ENCODE measurements at places on chromosomes 16 and 17.

- no peak for DNase-seq
Measured at GRCh38 chr17:20033415-20033814, 24.3 kb downstream of the SPECC1 start.

- DNase-seq = peak; percentile 47
Measured at GRCh38 chr16:69890114-69890891, 60.8 kb upstream of the CLEC18A start.

GRCh38 chr16:15510992-15511391, 76.6 kb downstream of the BMERB1 start:
- DNase-seq = no peak

DNA sequence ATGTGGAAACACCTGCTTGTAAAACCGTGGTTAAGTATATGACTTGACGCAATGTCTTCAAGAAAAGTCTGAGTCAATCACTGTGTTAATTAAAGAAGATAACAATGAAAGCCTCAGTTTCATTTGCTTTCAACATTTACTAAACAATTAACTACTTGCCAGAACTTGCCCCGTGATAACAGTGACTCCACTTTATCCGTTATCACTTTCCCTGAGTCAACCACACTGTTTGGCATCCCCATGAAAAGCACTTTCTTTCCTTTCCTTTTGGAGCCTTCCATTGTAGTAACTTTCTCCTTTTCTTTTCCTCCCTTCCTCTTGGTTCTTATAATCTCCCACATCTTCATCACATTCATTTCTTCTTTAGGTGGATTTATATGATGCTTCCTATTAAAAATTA, 435.1 kb upstream of the GOT2 start:
- DNase-seq = no peak

DNA sequence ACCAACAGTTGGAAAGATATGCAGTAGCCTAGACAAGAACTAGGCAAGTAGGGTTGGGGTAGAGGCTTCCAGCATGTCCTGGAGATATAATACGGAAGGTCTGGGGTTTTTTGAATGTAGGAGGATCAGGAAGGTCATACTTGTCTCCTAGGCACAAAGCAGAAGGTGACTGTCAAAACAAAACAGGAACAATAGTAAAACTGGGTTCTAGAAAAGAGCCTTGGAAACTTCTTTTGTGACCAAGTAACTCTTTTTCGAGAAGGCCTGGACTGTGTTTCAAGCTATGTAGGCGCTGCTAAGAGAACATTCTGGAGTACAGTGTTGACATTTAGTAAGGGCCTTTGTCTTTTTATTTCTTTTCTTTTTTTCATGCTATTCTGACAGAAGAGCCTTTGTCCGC, 26.9 kb upstream of the TENT4B start:
- DNase-seq = no peak

GRCh38 chr16:80012586-80012985, 412.0 kb upstream of the MAF start:
- DNase-seq = no peak

- peak; percentile 67 for DNase-seq
Measured at GRCh38 chr17:80270836-80271235, 10.2 kb downstream of the RNF213 start.

GRCh38 chr17:72423718-72424117, 302.9 kb downstream of the SOX9 start:
- no peak for DNase-seq

DNA sequence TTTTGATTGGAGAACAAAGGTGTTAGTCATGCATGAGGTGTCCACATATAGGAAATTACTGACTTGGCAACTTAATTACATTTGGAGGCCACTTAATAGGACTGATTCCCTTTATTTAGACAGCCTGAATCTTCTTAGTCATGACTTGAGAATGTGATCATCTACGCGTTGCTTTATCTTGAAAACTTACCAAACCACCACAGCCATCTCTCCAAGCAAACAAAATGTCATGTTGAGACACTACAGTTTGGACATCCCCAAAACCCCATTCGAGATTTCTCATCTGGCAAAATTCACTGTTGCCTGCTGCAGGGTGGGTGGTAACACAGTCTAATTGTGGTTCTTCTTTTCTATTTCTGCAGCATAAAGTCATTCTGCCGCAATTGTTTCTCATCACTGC, 176.5 kb upstream of the CDH5 start:
- peak; percentile 1 for DNase-seq

- no peak for DNase-seq
Measured at GRCh38 chr16:73275448-73275847, 227.5 kb upstream of the ZFHX3 start.

- no peak for DNase-seq
Measured at GRCh38 chr17:78390241-78391050, 12.0 kb downstream of the PGS1 start.

- DNase-seq = no peak
Measured at GRCh38 chr17:35117984-35118383, 1.7 kb downstream of the RAD51D start.

GRCh38 chr16:71499775-71500364, 10.7 kb upstream of the ZNF19 start:
- peak; percentile 58 for DNase-seq

GRCh38 chr16:29993903-29994599, 1.4 kb downstream of the HIRIP3 start:
- DNase-seq = no peak

- DNase-seq = peak; percentile 98
Measured at GRCh38 chr16:15672514-15673167, 22.6 kb downstream of the NDE1 start.

GRCh38 chr16:22372882-22373661, 1.3 kb downstream of the CDR2 start:
- no peak for DNase-seq

DNA sequence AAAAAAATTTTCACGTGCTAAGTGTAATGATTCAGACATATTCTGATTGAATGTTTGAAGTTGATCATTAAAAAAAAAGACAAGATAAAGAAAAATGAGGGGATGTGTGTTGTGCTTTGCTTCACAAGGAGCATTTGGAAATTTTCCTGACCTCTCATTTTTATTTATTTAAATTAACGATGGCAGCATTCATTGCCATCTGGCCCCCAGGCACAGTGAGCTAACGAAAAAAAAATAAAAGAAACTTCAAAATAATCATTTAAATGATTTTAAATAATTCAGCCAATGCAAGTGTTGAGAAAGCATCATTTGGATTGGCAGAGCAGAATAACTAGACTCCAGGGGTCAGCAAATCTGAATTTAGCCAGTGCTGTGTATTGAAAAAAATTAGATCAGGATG, 1037.2 kb downstream of the CDH11 start:
- no peak for DNase-seq

- no peak for DNase-seq
Measured at GRCh38 chr17:48037036-48037837, at the start of gene COPZ2. COPZ2 (minus strand) TSS chr17:48037797; CDS start chr17:48037777, 20 bp downstream.

DNA sequence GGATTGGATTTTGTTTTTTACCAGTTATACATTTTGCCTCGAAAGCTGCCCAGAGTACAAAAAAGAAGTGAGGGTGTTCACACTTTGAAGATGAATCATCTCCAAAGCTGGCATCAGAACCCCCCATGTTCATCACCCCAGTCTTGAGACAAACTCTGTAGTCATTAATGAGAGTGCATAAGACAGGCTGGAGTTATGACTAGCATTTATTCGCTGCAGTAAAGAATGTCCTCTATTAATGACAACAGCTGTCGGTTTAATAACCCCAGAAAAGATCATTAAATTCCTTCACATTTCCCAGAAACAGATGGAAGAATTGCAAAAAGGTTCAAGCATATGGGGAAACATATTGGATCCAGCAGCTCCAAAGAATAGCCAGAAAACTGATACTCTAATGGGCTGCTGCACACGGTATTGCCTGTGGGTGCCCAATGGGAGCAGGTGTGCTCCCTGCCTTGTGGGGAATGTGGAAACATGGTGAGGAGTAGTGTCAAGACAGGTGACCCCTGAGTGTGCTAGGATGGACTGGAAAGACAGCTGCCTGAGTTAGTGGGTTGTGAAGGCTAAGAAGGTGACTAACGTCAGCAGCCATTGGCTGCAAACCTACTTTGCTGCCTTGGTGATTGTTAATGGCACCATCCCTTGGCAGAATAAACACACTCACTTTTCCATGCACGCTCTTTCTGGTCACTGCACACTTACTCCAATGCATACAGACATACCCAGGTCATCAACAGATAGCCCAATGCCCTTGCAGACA, 81.9 kb downstream of the AIPL1 start:
- DNase-seq = no peak

DNA sequence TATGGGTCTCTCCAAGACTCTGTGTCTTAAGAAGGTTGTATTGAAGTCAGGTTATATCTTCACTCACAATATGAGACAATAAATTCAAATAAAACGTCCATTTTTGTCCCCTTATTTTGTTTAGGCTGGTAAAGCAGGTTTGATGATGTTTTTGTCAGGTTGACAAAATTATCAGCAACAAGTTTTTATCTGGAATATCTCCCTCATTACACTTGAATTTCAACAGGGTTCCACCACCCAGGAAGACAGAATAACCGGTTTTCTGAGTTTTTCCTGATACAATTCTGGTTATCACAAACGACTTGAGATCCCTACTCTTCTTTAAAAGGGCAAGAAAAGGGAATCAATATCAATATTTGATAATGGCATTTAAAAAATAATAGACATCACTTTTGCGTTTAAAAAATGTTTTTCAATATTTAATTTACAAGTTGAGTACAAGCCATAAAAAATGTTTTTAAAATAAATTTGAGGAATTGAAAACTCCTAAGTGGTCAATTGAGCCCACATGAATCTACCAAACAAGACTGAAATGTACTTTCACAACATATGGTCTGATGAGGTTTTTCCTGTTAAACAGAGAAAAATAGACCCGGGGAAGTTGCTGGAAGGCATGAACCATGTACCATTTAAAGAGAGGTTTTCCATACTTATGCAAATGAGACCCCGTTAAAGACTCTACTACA, 1.4 kb upstream of the ATP6V0A1 start:
- DNase-seq = peak; percentile 96

GRCh38 chr17:57442914-57443571, 186.7 kb downstream of the MSI2 start:
- no peak for DNase-seq

DNA sequence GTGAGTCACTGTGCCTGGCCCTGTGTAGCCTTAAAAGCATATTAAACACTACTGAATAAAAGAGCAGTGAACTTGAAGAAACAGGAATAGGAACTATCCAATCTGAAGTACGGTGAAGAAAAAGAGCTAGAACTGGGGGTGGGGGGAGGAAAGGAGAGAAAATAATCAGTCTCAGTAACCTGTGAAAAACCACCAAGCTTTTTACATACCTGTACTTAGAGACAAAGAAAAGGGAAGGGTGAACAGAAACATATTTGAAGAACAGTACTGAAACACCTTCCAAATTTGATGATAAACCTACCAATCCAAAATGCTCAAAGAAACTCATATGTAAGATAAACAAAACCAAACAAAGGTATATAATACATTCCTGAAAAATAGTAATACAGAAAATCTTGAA, 77.5 kb downstream of the USP32 start:
- DNase-seq = no peak

DNA sequence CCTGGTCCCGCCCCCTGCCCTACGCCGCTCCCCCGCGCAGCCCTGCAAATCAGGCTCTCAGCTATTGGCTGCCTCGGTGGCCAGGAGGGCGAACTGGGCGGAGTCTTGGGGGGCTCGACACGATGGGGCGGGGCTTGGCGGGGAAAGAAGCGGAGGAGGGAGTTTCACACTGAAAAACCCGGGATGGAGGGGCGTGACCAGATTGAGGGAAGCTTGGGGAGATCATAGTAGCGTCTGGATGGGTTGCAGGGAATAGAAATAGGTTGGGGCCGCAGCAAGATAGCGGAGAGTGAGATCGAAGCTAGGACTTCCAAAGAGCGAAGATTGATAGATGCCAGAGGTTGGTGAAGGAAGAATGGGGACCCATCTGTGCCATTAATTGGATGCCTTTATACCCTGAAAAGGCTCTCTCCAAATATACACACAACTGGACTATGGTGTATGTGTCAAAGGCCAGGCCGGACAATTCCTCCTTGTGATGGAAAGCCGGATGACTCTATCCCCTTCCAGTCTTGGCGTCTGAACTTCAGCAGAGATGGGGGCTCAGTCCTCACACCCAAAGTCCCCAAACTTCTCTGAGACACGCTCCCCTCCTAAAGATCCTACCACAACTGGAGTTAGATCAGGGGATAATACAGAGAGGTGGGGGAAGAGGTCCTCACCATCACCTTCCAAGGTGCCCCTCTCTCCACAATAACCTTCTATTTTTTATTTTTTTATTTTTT, 376 bp upstream of the STAC2 start:
- no peak for DNase-seq

DNA sequence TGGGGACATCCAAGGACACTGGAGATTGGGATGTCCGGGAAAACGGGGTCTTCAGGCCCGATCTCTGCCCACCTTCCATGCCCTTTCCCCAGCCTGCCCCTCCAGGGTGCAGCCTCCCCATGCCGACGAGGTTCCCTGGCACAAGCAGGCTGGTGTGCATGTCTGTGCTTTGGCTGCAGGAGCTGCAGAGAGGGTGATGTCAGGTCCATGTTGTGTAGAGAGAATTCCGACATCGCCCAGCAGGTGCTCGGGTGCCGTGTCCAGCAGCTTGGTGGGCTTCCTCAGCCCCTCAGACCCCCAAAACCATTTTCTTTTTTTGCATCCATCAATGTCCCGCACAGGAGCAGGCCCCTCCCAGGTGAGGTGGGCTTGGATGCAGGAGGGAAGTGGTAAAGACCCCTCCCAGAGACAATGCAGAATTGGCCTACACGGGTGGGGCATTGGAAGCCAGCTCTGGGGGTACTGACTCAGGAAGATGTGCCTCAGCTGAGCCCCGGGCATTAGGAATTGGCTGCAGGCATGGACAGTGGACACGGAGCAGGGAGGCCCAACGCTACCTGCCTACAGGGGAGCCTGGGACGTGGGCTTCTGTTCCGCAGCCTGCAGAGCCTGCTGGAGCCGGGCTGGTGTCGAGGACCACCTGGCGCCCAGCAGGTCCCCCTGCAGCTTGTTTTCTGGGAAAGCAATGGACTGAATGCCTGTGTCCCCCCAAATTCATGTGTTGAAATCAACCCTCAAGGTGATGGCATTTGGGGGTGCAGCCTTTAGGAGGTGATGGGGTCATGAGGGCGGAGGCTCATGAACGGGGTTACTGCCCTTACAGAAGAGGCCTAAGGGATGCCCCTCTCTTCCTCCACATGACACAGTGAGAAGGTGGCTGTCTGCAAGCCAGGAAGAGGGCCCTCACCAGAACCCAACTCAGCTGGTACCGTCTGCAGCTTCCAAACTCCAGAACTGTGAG, 97.5 kb downstream of the METRNL start:
- no peak for DNase-seq

- no peak for DNase-seq
Measured at GRCh38 chr17:65102788-65103187, 34.4 kb upstream of the RGS9 start.
